Uterus (tissue), 4 donors: ENCODE measurements at places on chromosomes 11 and 22. TPM values are rescaled to one million over a fixed set of nuclear protein-coding genes. Genes with fewer than 3 reads are reported as not detected.

- no peak for DNase-seq
These were observed 215.1 kb downstream of the TMEM135 start for GRCh38 chr11:87252869-87253268.

DNA sequence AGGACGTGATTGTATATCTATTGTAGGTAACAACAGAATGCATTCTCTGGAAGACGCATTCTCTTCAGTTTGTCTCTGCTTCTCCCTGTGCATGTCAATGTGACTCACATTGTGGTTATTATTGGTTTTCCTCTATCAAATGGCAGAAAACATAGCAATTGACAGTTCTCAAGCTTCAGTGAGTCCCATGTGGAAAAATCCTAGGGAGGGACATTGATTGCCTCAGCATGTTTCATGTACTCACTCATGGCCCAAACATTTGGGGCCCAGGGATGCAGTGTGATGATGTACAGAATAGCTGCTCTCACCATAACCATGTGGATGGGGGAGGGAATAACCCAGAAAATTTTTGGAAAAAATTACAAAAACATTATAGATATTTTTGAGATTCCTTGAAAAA is 9.3 kb upstream of the ARL14EP start:
- no peak for DNase-seq

GRCh38 chr22:44621401-44622146 is 80.4 kb upstream of the PRR5 start:
- no peak for DNase-seq

DNA sequence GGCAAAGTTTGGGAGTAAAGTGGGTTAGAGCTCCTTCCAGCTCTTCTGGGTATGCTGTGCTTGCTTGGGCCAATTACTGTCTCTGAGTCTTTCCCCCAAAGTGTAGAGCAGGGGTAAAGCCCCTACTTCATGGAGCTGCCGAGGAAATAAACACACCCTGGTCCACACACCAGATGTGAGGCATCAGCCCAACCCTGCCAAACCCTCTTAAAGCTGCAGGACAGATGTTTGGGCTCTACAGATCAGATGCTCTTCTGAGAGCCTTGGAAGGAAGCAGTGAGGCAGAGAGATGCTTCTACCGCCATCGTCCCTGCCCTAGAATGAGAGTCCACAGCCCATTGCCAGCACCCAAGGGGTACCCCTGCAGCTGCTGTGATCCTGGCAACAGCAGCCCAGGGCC is 64.7 kb downstream of the ELFN2 start:
- DNase-seq: no peak

DNA sequence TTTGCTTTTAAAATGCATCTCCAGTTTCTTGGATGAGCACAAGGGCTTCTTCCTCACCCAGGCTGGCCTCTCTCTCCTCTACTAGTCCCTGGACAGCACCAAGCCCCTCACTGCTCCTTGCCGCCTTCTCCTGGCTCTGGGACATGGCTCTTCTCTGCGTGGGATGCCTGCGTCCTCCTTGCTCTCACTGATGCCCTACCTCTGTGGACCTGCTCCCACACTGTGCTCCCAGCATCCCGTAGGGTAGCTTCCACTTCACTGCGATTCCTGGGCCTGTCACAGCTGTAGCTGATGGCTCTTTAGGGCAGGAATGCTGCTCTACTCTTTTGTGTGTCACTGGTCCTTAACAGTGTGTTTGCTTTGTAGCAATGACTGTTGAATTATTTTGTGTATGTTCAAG is 136.3 kb downstream of the SNX19 start:
- DNase-seq: no peak

DNA sequence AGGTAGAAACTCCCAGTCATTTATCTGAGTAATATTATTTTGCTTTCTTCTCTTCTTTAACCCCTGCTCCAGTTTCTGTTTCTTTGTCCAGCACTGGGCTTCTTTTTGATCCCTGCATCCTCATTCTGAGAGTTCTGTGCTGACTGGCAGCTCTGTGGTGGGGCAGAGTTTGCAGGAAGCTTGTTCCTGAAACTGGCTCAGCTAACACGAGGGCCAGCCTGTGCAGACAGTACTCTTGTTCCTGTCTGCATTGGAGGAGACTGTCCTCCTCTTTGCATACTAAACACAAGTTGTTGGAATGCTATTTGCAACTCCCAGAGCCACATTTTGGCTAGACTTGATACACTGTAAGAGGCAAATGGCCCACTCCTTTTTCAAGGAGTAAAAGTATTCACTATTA is 93.1 kb upstream of the HORMAD2 start:
- DNase-seq: no peak

DNA sequence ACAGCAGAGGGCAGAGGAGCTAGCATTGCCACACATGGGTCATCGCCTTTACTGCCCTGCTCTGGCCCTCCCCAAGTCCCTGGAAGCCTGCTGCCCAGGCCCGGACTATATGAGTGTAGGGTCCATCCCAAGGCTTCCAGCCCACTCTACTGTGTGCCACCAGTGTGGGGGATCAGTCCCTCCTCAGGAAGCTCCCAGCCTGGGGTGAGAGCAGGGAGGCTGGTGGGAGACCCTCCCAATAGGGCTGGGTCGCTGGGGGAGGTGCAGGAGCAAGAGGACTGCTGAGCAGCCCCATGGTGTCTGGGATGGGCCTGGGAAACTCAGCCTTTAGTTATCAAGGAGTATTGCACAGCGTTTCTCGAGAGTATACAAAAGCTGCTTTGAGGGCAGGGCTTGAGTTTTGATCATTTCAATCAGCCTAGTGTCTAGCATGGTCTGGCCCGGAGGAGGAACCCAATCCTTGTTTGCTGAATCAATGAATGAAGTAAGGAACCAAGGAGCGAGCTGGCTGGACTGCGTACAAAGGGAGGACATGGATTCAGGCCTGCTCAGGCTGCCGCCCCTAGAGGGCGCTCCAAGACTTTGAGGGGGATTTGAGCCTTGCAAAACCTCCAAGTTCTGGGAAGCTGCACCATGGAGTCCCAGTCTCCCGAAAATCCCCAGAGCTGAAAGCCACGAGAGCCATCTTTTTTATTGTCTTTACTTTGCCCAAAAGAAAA is 89.0 kb upstream of the PARVA start:
- DNase-seq: peak; percentile 81

DNA sequence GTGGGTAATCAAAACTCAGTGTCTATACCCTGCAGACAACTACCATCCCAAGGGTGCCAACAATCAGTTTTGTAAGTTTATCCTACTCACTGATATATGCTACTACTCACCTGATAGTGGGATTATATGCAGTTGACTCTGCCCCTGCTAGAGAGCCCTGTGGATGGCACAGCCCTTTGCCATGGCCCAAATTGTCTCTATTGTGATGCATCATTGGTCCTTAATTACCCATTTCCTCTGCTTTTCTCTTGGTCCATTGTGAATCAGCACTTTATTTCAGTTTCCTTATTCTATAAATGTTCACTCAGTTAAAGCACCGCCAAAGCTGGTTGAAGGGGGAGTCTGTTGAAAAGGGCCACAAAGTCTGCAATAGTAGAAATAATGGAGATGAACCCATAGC is 42.3 kb downstream of the PLAAT5 start:
- DNase-seq: no peak

DNA sequence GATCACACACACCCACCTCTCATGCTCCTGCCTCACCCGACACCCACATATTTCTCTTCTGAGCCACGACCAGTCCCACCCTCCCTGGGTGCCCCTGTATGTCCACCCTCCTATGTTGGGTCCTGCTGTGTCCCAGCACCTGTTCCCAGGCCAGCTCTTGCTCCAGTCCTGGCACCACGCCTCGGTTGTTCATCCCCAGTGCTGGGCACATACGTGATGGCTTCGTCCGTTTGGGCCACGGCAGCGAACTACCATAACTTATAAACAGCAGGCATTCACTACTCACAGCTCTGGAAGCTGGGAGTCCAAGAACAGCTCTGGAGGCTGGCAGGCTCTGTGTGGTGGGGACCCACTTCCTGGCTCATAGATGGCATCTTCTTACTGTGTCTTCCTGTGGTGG is 116.9 kb downstream of the BRD1 start:
- DNase-seq: no peak

DNA sequence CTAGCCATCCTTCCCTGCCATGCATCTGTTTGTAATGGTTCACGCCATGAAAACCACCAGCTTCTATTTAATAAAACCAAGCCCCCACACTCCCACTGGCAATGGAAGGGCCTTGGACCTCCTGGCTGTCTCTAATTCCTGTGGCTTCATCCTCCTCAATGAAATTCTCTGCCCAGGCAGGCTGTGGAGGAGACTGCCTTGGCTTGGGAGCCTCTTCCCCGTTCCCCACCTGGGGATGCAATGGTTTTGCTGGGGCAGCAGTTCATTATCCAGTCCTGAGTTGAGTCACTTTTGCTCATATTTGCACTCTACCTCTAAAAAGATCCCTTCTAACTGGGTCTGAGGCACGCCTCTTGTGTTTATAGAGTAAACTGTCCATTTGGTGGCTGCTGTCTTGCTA is 515.8 kb downstream of the NTM start:
- DNase-seq: no peak

DNA sequence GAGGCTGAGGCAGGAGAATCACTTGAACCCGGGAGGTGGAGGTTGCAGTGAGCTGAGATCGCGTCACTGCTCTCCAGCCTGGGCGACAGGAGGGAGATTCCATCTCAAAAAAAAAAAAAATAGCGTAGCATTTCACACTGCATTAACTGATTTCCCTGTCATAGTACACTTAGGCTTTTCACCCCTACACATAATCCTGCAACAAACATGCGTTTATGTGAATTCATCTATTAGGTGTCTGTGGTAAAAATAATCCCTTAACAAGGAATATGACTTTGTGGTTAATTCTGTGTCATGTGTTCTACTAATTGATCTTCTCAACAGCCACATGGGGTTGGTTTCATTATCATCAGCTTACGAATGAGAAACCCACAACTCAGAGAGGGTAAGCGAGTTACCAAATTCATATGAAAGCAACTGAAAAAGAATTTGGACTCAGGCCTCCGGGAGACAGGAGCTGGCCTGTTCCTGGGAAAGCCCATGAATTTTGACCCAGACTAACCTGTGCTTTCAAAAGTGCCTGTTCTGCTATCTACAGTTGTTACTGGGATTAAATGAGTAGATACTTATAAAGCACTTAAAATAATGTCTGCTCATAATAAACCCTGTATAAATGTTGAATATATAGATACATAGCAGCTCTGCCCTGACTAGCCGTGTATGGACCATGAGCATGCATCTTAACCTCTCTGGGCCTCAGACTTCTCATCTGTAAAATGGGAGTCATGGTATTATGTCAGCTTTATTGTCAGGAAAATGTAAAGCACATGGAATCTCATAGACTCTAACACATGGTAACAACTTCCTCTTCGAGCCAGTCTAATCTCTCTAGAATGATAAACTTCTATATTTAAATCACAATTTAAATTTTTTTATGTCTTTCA is 36.6 kb downstream of the KCNJ1 start:
- DNase-seq: no peak

GRCh38 chr11:9207229-9207628 is 57.9 kb downstream of the DENND5A start:
- DNase-seq: no peak

- no peak for DNase-seq
These were observed 213.6 kb upstream of the ZBED5 start for GRCh38 chr11:11071486-11071885.

DNA sequence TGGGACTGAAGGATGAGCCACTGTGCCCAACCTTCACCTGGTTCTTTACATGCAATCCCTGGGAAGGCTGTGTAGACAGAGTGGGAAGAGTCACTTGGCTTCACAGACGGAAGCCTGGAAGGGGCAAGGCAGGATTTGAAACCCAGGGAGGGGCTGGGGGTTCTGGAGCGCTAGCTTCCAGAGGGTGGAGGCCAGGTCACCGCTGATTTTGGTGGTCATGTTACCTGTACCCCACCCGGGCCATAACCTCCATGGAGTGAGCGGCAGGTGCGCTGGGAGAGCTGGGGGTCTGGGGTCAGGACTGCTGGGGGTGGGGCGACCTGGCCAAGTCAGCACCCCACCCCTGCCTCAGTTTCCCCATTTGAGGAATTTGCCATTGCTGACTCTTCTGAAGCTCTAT is 38.3 kb downstream of the PDGFB start:
- peak; percentile 16 for DNase-seq

- DNase-seq: peak; percentile 44
These were observed 328.3 kb downstream of the TBC1D22A start for GRCh38 chr22:47090591-47091245.

GRCh38 chr11:33329705-33330329 is 72.6 kb downstream of the HIPK3 start:
- DNase-seq: peak; percentile 27

GRCh38 chr11:70156291-70157037 is 46.6 kb upstream of the FADD start:
- DNase-seq: no peak

DNA sequence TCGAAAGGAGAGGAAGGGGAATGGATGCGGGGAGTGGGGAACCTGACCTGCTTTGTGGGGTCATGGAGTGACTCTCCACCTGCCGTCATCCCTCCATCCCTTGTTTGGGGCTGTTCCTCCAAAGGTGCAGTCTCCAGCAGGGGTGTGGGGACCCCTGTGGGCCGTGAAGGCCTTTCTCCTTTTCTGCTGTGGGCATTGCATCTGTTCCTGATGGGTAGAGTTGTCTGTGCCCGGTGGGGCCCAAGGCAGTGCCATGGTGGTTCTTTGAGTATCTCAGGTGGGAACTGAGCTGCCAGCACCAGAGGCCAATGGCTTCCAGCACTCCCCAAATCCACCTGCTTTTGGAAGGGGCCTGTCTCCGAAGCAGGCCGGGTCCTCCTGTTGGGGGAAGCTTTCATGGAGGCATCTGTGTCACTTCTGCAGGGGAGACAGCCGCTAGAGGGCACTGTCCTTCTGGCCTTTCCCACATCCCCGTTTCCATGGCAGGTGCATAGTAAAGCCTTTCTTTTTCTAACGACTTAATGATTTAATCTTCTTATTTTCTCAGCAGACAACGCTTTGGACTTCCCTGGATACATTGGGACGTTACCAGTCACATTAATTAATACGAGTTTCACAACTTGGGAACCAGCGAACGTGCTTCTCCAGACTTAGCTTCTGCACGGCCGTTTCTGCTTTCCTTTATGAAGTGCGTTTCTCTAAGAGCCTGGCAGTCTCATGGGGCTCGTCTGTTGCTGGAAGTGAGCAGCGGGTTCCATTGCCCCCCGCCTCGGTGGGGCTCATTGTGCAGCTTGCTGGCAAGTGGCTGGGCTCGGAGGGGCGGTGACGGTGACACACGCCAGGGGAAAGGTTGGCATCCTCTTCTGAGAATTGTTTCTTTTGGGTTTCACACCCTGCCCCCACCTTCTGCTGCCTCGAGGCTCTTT is 57.1 kb downstream of the PARVB start:
- DNase-seq: peak; percentile 79

UBQLNL gene
- total RNA-seq: 10.8 TPM

RAB39A gene
- total RNA-seq: 0.26 TPM

OR52H1 gene
- total RNA-seq: 13.8 TPM

MOV10L1 gene
- 3.4 TPM for total RNA-seq

HBG1 gene
- not detected for total RNA-seq

SMIM35 gene
- not detected for total RNA-seq
